ENCODE measurements at places on chromosomes 2 and 18.

- DNase-seq = no peak
Measured at GRCh38 chr2:122885436-122885835, 1130.0 kb downstream of the TSN start.

GRCh38 chr2:218228366-218229090 lies 11.5 kb downstream of the ARPC2 start:
- DNase-seq = peak; percentile 45

DNA sequence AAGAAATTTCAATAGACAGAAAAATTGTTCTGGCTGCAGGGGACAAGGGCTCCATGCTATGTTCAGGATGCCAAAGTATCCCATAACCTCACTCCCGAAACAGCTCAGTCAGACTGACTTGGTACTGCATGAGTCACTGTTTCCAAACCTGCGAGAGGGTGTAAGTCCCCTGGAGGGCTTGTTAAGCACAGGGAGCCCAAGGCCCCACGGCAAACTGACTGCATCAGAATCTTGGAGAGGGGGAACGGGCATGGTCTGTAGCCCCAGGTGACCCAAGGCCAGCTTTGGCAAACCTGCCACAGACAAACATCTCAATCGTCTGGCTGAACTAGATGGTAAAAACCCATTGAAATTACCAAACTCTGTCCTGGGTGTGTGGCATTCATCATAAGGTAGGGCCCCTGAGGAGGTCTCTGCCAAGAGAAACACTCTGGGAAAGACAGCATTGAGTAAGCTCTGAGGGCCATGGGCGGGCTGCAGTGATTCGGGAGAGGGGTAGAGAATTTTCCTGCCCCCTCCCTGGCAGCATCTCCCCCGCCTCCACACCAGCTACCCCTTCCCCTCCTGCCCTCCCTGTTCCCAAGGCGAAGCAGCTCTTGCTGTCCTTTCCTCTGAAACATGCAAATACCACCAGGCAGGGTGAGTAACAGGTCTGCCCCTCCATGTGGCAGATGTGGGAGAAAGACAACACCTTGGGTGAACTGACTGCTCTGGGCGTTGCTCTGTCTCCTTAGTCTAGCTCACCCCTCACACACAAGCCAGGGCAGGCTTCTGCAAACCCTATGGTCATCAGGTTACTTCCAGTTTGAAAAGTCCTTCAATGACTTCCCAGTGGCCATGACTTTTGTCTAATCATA lies 274.7 kb upstream of the SIX2 start:
- peak; percentile 84 for DNase-seq

- DNase-seq = no peak
Measured at GRCh38 chr2:99476629-99477028, 13.2 kb downstream of the REV1 start.

- DNase-seq = peak; percentile 16
Measured at GRCh38 chr2:235378246-235378645, 115.6 kb upstream of the AGAP1 start.

DNA sequence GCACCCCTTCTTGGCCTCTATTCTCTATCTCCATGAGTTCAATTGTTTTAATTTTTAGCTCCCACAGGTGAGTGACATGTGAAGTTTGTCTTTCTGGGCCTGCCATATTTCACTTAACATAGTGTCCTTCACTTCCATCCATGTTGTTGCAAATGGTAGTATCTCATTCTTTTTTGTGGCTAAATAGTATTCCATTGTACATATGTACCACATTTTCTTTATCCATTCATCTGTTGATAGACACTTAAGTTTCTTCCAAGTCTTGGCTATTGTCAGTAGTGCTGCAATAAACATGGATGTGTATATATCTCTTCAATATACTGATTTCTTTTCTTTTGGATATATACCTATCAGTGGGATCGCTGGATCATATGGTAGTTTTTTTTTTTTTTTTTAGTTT lies 9.0 kb downstream of the STRADB start:
- no peak for DNase-seq

GRCh38 chr2:95698146-95698545 lies 106.3 kb downstream of the TRIM43 start:
- DNase-seq = no peak

All from fibroblast of pulmonary artery (primary cell).